ENCODE measurements at places on chromosomes 2 and 18.
A peak's percentile ranks its signal among the peaks of the same experiment; 100 is the strongest.

- no peak for DNase-seq
These were observed 32.6 kb upstream of the SP3 start for GRCh38 chr2:173997753-173998152.

DNA sequence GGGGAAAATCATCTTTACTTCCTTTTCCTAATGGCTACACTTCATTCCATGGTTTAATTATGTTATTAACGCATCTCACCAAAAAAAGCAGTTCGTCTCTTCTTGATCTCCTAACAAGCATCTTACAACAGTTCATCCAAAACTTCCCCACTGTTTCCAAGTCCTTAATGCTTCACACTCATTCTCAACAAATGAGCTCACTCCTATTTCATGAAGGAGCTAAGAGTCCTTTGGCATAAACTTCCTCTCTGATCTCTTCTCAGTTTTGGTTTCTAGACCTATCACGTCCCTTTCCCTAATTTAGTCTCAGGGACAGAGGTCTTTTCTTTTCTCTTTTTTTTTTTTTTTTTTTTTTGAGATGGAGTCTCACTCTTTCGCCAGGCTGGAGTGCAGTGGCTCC, 205.9 kb upstream of the SLC39A10 start:
- DNase-seq = no peak

- no peak for DNase-seq
These were observed 128.0 kb downstream of the EPHA4 start for GRCh38 chr2:221444106-221444505.

DNA sequence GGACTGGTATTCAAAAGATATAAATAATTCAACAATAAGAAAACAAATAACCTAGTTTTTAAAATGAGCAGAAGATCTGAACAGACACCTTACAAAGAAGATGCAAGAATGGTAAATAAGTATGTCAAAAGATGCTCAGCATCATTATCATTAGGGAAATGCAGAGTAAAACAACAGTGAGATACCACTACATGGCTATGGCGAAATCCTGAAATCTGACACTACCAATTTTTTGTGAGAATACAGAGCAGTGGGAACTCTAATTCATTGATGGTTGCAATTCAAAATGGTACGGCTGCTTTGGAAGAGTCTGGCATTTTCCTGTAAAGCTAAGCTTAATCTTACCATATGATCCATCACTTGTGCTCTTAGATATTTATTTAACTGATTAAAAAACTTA, 151.8 kb downstream of the UBR3 start:
- DNase-seq = no peak

DNA sequence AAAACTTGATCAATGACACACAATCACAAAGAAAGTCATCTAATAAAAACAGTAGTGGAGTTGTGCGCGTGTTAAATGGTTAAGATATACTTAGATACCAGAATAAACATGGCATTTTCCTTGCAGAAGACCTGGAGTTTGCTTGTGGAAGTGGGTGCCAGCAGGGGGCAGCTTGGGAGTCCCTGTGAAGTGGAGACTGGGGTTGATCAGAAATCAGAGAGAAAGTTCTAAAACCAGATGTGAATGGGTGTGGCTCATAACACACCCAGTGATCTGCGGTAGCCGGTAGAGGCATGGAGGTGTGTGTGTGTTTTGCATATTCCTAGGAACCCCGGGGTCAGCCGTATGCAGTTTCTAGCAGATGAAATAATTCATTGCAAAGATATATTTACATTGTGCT, 300.1 kb upstream of the TRIB2 start:
- DNase-seq = peak; percentile 22

GRCh38 chr2:192414794-192415193, 220.1 kb upstream of the TMEFF2 start:
- no peak for DNase-seq

GRCh38 chr2:71277536-71278103, 50.7 kb upstream of the PAIP2B start:
- peak; percentile 23 for DNase-seq

GRCh38 chr2:122156176-122156890, 400.9 kb downstream of the TSN start:
- no peak for DNase-seq

- DNase-seq = no peak
These were observed 462.8 kb downstream of the MEIS1 start for GRCh38 chr2:66897691-66898150.

DNA sequence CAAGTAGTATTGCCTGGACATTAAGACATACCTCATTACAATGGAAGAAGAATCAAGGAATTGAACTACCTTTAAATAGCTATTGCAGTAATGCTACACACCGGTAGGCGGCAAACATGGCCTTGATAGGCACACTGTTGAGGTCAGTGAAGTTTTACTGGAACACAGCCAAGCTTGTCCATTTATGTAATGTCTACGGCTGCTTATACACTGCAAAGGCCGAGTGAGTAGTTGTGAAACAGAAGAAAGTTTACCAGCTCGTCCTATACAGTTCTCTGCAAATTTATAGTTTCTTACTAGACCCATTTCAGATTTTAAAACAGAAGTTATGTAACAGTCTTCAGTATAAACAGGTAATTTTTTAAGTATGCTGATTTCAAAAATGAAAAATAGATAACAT, 38.8 kb downstream of the PPP4R1 start:
- no peak for DNase-seq

GRCh38 chr2:224849264-224849663, 133.1 kb upstream of the CCDC195 start:
- no peak for DNase-seq

- no peak for DNase-seq
These were observed 61.9 kb downstream of the RRM2 start for GRCh38 chr2:10184421-10184820.

DNA sequence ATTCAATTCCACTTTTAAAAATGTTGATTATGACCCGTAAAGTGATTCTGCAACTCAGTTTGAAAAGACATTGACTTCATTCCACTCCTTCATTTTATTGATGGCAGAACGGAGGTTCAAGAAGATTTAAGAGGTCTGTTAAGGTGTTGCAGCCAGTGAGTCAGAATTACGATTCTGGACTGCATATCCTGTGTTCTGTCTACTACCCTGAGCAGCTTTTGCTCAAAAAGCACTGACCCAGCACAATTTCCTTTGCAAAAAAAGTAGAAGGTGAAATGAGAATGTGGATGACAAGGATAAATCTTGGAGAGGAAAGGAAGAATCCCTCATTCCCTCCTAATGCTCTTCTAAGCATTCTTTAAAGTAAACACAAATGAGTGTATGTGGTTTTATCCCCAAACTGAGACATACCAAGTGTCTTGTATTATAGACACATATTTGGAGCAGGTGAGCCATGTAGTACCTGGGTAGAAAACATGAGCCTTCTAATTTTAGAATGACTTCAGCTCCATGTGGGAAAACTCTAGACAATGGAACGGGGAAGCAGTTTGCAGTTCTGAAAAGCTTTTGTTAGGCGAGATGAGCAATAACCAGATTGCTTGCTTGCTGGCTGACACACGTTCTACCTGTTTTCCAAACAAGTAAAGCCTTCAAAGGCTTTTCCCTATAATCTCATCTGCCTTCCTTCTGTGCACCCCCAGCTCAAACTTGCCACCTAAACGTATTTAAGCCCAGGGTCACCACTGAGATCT, 44.7 kb downstream of the TGFA start:
- no peak for DNase-seq

- no peak for DNase-seq
These were observed 159.6 kb upstream of the NOSTRIN start for GRCh38 chr2:168642873-168643272.

DNA sequence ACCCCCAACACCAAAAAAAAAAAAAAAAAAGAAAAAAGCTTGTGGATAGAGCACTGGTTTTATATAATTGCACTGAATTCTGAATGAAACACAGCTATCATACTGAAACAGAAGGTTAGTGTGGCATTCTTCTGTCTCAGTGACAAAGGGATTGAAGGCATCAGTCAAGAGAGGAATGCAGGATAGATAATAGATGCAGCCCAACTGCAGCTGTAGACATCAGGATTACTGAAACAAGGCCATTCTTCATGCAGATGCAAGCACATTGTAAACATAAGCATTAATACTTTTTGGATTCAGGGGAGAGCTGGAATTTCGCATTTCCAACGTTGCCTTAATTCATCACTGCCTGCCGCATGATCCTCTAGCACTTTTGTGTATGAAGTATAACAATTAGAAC, 897.4 kb upstream of the KLHL29 start:
- no peak for DNase-seq

GRCh38 chr18:28036488-28036887, 140.4 kb downstream of the CDH2 start:
- DNase-seq = no peak

DNA sequence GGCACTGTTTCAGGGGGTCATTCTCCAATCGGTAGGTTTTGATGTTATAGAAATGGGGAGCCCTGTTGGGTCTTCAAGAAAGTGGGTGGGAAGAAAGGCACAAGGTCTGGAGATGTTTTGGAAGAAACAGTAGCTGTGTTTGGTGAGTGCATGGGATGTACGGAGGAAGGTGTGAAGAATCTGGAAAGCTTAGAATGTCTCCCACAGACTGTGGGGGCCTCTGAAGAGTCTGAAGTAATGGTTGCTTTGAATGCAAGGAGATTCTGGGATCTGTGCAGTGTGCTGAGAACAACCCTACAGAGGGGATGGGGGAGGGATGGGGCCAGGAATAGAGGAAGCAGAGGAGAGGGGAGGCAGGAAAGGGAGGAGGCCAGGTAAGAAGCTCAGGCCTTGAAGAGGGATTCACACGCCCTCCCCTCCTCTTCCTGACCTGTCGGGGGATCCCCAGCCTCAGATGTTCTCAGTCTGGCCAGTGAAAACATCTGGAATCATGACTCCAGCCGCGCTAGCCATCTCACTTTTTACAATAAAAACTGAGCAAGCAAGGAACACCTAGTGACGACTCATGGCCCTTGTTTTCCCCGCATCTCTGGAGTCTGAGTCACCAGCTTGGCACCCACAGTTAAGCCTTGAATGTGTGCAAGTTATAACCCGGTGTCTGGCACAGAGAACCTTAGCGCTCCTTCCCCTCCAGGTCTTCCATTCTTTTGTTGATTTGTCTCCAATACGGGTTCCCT, 74.2 kb downstream of the SH3BP4 start:
- no peak for DNase-seq

DNA sequence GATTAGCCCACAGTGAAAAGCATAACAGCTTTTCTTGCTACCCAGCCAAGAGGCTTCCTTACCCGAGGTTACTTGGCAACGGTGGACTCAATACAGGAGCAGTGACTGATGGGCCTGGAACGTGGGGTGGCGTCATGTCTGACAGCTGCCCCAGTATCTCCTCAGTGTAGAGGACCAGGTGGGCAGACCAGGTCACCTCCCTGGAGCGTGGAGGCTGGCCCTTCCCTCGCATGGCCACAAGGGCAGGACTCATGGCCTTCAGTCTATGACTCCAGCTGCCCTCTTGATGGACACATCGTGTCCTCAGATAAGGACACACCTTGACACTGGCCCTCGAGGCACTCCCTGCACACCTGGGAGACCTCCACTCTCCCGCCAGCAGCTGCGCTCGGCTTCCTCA, 6.4 kb downstream of the ASPRV1 start:
- no peak for DNase-seq

DNA sequence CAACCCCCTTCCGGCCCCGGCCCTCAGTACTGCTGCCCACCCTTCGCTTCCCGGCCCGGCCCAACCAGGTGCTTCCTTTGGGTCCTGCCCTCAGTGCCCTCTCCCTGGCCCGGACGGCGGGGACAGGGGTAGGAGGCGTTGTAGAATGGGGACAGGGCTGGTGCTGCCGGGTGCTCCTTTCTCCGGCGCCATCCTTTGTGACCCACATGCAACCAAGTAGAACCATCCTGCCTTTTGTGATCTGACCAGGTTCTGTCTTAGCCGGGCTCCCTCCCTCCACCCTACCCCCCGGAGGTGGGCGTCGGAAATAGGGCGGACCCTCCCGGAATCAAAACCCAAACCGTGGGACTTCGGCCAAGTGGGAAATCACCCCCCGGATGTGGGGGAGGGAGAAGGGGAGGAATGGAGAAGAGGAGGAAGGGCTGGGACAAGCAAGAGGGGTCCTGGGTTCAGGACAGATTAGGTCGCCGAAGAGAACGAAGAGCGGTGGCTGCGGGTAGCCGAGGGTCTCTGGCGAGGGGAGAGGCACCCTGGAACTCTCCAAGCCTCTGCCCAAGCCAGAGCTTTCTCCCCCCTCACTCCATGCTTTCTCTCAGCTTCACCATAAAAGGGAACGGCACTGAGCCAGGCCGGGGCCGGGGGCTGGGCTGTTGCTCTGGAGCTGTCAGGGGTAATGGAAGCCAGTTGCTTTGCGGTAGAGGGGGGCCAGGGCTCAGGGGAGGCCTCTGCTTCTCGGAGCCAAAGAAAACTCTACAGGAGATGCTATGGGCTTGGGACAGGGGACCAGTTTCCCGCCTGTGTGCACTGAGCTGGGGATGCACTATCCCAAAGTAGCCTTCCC, 756 bp upstream of the OST4 start:
- DNase-seq = no peak

- no peak for DNase-seq
These were observed 32.1 kb downstream of the REEP1 start for GRCh38 chr2:86305195-86305914.

DNA sequence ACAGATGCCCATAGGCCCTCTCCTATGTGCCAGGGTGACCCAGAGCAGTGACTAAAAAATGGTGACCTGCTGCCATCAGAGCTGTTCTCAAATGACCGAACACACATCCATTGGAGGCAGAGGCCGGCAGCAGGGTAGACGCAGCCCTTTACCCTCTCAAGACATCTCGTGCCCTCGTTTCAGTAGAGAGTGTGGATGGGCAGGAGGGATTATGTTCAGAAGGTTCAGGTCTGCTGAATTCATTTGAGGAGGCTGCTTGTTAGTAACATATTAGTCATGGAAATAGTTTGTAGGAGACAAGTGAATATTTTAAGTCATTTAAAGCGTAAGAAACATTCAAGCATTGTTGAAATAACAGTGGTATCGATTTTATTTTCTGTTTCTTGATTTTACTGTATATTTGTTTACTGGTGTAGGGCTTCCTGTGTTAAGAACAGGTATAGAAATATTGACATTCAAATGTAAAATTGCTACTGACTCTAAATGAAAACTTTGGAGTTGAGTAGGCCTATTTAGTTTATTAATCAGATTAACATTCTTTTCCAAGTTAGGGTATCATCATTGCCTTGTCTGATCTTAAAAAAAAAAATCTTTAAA, 82.6 kb downstream of the ZNF532 start:
- DNase-seq = no peak

DNA sequence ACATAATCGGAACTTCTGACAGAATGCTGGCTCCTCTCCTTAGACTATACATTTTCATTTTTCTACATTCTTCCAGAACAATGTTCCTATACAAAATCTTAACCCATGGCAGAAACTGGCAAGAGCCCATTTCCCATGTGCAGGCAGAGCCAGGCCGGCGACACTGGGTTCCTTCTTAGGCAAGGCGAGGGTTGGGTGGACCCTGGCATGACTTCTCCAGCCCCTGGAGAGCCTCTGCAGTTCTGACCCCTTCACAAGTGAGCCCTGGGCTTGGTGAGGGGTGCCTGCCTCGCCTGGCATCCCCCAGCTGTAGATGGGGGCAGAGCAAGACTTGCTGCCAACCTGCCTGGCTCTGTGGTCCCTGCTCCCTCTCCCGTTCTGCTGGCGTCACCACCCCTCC, 5.0 kb downstream of the GYPC start:
- no peak for DNase-seq

GRCh38 chr2:1448009-1448408, 34.7 kb downstream of the TPO start:
- DNase-seq = no peak

GRCh38 chr2:29459445-29460179, 344.4 kb downstream of the CLIP4 start:
- no peak for DNase-seq

All from activated B cell treated with CpG ODN at 0.5 μM for 24 hours (primary cell).